Left hindlimb (tissue), 1 donor: ENCODE measurements at places on chromosomes 1 and 21.

DNA sequence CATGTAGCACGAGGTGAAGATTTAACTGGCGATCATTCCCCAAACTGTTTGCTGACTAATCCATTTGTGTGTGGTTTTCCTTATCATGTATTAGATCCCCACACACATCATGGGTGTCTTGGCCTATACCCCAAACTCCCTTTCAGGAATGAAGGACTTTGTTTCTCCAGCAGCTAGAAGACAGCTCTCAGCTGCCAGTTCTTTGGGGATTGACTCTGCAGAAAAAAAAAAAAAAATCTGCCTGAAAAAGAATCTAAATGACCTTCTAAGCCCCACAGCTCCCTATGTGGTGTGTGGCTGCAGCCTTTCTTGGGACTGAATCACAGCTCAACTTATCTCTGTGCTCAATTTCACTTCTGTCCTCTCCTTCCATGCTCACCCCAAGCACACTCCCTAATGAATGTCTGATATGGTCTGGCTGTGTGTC, 256.3 kb upstream of the DUSP10 start:
- DNase-seq = no peak

DNA sequence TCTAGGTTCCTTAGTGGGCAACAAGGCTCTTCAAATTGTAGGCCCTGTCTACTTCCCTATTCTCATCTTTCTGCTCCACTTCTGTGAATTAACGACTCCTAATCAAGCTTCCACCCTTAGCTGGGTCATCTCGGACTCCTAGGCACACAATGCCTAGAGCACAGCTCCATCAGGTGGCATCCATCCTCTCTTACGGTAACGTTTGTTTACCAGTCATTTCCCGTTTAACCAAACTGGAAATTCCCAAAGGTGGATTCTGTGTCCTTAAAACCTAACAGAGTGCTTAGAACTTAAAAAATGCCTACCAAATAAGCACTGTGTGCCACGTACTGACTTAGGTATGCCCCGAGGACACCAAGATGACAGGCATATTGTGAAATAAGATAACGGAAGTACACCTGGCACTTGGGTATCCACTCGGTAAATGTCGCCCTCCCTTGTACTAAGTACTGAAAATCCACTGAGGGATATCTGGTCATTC, 1.5 kb downstream of the PARP1 start:
- DNase-seq = no peak

- DNase-seq = no peak
Observed at GRCh38 chr1:102800406-102800805, 307.9 kb downstream of the COL11A1 start.

DNA sequence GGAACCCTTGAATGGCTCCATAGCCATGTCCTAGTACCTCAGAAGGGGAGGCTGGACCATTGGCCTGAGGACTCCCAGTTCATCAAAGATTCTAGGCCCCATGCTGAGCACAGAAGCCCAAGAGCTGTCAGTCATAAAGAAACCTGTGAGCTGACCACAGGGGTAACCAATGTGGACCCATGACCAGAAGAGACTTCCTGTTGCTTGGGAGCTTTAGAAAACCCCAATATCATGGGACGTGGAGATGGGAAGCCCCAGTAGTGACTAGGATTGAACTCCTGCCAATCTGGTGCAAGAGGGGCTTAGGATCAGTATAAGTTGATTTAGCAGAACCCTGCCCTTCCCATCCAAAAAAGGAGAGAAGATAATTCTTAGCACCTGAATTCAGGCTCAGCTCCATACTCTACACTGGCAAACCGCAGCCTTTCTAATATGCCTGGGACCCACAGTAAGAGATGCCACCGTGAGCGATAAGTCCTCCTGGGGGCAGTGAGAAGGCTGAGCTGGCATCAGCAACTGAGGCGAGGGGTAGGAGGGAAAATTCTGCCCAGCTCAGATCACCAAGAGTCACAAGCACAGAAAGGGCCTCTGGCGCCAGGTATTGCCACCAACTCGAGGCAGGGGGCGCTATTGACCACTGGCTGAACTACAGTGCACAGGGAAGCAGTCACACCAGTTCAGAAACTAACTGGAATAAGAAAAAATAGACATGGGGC, 108.9 kb downstream of the CAPN8 start:
- no peak for DNase-seq

GRCh38 chr1:156760092-156760795, 7.1 kb upstream of the PRCC start:
- no peak for DNase-seq

- no peak for DNase-seq
Observed at GRCh38 chr1:231643935-231644237, 17.3 kb downstream of the DISC1 start.

- DNase-seq = no peak
Observed at GRCh38 chr1:17914987-17915386, 159.9 kb downstream of the ACTL8 start.

DNA sequence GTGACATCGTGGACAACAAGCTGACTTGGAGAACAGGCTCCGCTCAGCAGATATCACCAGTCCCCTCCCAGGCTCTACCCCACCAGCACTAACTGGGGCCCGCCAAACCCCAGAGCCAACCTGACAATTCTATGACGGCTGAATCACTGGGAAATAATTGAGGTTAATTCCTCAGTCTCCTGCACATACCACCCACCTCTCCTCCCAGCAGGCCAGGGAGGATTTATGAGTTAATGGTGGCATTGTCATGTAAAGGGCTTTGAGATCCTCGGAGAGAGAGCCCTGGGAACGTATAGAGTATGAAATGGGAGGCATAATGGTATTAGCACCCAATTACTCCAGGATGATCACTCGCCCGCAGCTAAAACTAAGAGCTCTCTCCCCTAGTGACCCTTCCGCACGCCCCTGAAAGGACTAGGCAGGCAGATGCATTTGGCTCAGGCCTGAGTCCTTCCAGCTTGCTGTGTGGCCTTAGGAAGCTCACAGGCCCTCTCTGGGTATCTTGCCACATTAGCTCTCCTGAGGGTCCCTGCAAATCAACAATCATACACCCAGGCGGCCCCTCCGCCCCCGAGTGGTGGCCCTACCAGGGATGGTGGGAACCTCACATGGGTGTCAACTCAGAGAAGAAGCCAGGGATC, 27.3 kb upstream of the PAX7 start:
- no peak for DNase-seq

- no peak for DNase-seq
Observed at GRCh38 chr1:154081386-154082126, 73.3 kb downstream of the NUP210L start.

DNA sequence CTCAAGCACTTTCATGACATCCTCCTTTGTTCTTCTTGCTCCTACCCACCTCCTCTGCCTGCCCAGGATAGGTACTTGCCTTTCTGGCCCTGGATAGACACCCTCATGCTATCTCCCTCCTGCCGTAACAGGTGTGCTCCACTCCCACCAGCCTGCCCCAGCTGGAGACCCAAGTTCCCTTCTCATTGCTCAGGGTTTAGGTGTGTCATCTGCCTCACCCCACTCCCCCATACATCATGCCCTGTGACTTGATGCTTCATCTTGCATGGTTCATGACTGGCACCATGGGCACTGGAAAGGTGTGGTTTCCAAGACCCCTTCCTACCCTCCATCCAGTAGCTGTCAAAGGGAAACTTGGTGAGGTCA, 5.9 kb downstream of the RHEX start:
- DNase-seq = no peak

DNA sequence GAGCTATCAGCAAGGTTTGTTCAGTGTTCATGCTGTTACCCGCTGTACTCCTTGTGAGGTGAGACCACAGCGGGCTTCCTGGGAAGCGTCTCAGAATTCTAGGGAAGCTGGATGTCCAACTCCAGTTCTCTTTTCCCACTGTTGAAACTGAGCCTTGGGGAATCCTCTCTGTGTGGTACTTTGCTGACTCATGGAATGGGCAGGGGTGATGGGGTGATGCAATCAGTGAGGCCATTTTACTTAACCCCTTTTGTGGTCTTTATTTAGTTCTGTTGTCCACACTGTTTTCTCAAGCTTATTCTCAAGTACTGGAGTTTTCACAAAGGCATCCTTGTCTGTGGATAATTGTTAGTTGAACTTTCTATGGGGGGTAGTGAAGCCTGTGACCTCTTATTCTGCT, 42.6 kb downstream of the ACKR1 start:
- no peak for DNase-seq

GRCh38 chr1:204659056-204659455, 26.5 kb downstream of the LRRN2 start:
- no peak for DNase-seq

- no peak for DNase-seq
Observed at GRCh38 chr1:161770250-161770649, 4.1 kb downstream of the ATF6 start.

DNA sequence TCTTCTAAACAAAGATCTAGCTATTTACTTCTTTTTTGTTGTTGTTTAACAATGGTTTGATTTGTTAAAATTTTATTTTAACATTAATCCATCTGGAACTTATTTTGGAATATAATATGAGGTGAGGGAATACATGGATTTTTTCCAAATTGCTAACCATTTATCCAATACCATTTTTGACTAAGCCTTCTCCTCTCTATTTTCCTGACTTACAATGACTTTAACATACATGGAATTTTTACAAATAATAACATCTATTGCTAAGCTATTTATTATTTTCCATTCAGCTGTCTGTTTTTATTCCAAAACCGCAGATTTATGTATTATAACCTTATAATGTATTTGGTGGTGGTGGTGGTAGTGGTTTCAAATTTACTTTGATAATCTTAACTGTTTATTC, 420.3 kb upstream of the ADGRL2 start:
- DNase-seq = no peak

GRCh38 chr1:211259638-211260126, 516 bp downstream of the RCOR3 start:
- peak; percentile 89 for DNase-seq

DNA sequence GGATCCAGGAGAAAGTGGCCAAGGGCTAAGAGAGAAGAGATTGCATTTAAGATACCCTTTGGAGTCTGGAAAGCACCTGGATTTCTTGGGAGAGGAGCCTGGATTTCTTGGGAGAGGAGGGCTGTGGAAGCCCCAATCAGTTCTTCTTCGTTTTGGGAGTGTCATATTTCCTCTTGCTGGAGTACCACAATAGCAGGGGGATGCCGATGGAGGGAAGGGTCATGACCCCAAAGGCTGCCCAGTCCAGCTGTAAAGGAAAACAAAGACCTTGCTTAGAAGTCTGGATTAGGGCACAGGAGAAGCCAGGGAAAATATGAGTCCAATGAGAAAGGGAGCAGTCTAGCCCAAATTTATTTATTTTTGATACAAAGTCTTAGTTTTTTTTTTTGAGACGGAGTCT, 11.3 kb downstream of the SSR2 start:
- DNase-seq = no peak

DNA sequence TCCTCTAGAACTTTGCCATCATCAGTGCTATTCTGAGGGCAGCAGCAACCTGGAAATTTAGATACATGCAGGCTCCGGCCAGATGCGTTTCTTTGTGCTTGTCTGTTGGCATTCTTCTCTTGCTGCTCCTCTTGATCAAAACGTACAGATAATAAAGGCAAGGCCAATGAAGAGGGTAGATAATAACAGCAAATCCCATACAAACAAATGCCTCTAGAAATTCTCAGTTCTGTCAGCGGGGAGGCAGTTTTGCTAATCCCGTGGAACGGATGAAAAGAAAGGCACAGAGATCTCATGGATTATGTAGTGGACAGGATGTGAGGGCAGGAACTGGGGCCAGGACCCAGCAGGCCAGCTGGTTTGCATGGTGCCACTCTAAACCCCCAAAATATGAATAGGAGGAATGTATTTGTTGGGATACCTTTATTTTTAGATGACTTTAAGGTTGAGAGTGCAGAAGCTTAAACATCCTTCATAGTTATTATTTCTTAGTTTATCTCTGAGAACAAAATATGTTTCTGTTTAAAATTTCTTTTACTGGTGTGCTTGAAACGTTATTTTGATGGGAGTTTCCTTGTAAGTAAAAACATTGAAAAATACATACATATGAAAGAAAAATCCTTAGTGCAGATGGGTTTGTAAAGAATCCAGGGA, 1.5 kb downstream of the ITSN1 start:
- no peak for DNase-seq

DNA sequence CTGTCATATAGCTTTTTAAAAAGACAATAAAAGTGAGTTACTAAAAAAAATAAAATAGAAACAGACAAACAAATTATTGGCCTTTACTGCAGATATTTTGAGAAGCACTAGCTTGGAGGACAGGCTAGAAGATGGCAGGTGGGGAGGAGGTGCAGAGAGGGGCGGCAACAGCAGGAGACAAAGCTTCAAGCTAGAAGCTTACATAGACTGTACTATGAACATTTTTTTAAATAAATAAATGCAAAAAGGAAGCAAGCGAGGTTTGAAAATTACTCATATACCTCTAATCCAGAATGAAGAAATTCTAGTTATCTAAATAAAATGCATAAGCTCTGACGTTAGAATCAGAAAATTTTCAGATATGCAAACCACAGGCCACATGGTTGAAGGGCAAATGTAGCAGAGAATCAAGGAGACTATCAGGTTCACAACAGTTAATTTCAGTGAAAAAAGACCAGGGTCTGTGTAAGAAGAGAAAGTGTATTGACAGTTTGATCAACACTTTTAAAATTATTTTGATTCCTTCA, 54.9 kb downstream of the NRIP1 start:
- no peak for DNase-seq

GRCh38 chr1:13725714-13726175, 25.8 kb downstream of the PRDM2 start:
- DNase-seq = no peak

DNA sequence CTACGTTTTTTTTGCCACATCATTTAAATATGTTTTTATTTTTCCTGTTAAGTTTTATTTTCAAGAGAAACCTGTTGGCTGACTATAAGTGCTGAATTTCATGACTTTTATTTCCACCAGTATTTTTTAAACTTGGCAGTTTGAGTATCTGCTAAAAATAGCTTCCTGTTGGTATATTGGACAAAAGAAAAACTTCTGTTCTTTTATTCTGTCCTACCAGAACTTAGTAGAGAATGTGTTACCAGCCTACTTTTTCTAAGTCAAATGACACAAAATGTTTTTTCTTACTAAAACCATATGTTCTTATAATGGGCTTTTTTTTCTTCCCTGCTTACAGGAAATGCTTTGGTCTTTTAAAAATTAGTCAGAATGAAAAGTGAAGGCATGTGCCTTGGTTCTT, 7.6 kb downstream of the DR1 start:
- DNase-seq = no peak

DNA sequence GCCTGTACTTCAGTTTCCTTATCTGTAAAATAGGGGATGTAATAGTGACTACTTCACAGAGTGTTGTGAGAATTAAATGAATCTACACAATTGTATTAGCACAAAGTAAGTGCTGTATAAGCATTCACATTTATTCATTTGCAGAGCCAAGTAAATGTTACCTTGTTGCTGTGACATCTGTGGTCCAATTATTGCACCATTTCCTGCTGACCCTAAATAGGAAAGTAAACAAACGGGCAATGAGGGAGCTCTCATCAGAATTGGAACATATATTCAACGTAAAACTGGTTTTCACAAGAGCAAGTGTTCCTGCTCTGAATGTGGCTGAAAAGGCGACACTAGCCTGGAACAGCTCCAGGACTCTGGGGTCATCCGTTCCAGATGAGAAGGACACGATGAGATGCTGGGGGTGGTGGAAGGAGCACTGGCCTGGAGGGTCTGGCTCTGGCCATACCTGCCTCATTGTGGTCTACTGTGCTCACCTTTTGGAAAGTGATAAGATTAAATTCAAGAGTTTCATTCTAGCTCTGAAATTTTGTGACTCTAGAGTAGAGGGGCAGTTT, 34.5 kb downstream of the PROX1 start:
- DNase-seq = no peak

- no peak for DNase-seq
Observed at GRCh38 chr1:27413004-27413403, 20.6 kb downstream of the GPR3 start.

GRCh38 chr1:162561616-162562469, at the start of gene UAP1:
TSS of gene UAP1 (plus strand) at chr1:162561722. CDS start at chr1:162566069, 4,347 bp downstream.
- DNase-seq = peak; percentile 48
